ENCODE measurements at places on chromosomes 5 and 9. TPM values are rescaled to one million over a fixed set of nuclear protein-coding genes. Genes with fewer than 3 reads are reported as not detected.

FAT2 gene
- total RNA-seq, result not detected

HTR4 gene
- not detected for total RNA-seq

RASGRF2 gene
- total RNA-seq, result 5.7 TPM

PCDHB14 gene
- not detected for total RNA-seq

APC gene
- 22.4 TPM for total RNA-seq

TMEM174 gene
- not detected for total RNA-seq

TAF11L5 gene
- not detected for total RNA-seq
